ENCODE measurements at places on chromosomes 3 and 15.

GRCh38 chr15:66939451-66940023, 125.9 kb upstream of the SMAD3 start:
- DNase-seq = no peak

DNA sequence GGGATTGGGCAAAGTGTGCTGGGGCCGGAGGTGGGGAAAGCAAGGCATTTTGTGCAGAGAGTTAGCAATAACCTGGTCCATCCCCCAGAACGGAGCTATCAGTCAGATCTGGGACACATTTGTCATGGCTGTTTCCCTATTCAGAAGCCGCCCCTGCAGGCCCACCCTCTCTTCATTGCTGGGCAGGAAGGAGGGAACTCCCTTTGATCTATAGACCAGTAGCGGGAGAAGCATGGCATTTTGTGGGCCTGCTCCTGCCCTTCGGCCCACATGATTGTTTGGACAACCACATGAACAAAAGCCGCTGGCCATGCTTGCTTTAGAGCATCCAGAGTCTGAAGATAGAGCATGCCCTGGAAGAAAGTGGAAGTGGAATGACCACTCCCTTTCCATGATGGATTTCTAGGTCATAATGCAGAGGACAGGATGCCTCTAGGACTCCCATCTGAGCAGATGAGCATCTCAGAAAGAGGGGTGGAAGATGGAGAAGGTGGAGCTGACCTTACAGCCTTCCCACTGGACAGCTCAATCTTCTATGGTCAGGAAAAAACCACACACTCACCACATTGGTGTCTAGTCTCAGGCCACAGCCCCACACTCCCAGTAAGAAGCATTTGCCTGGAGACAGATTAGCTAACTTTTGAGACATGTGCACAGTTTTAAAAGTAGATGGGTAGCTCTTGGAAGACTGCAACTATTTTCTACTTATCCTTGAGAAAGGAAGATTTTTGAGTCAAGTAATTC, 11.9 kb upstream of the LRTM1 start:
- DNase-seq = no peak

GRCh38 chr15:33132722-33133345, 61.7 kb downstream of the FMN1 start:
- peak; percentile 21 for DNase-seq

GRCh38 chr3:194705761-194706160, 20.1 kb downstream of the FAM43A start:
- no peak for DNase-seq

GRCh38 chr3:90180096-90180495, 1072.7 kb downstream of the EPHA3 start:
- DNase-seq = no peak

DNA sequence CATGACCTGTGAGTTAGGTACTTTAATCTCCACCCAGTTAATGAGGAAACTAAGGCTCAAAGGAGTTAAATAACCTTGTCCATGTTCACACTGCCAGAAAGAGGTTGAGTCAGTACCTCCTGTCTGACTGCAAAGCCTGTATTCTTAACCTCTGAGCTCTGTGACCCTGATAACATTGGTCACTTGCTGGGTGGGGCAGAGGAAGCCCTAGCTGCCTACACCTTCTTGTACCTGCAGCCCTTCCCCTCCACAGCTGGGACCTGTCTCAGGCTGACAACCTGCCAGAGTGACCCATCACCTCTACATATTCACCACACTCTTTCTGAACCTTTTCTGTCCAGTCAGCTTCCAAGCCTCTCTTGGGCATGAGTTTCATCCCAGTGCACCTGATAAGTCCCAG, 106.1 kb upstream of the HES1 start:
- no peak for DNase-seq

DNA sequence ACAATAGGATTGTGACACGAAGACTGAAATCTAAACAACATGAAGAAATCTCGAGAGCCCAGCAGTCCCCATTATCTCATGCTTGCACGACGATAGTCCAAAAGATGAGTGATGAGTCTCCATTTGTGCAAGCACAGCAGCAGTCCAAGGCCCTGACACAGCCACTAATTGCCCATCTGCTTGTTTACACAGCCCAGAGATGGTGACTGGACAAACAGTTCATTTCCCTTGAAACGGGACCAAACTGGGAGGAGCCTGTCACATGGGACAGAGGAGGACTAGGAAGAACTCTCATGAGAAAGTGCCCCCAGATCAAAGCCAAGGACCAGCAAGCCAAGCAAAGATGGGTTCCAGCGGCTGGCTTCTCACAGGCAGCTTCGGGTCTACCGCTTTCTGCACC, 121.0 kb downstream of the GREM1 start:
- peak; percentile 56 for DNase-seq

DNA sequence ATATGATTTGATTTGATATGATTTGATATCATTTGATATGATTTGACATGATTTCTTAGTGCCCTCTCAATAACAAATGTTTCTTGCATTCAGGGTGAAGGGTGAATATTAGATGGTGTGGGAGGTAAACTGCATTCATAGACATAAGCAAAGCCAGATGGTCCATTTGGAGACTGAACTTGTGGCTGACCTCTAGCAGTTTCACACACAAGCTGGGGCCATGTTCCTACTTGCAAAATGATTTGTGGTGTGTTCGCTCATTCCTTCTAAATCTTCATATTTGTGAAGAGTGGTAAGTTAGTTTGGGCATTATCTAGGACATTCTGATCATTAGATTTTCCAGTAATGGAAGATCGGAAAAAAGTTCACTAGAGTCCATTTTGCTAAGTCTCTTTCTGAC, 40.5 kb upstream of the CCR4 start:
- DNase-seq = no peak

DNA sequence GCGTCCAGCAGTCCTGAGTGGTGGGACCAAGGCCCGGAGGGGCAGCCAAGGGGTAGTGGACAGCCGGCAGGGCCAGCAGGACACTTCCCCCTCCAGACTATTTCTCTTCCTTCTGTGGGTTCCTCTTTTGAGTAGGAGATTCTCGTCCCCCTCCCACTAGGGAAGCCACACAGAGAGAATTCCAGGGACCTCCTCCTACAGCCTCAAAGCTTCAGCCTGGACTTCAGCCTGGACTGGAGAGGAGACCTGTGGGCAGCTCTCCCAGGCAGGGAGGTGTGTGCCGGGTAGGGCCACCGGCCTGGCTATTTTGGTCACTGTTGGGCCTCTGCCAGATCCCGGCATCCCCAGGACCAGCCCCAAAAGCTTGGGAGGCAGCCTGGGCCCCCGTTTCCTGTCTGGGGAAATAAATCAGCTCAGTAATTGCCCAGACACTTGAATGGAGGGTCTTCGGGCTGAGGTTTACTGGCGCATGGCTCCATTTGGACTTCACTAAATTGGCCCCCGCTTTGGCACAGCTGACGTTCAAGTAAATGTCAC, 1.3 kb downstream of the SLC6A6 start:
- DNase-seq = no peak

GRCh38 chr3:72303926-72304325, 519.0 kb upstream of the PROK2 start:
- no peak for DNase-seq

GRCh38 chr3:151327571-151328198, 1.7 kb downstream of the P2RY13 start:
- DNase-seq = no peak

DNA sequence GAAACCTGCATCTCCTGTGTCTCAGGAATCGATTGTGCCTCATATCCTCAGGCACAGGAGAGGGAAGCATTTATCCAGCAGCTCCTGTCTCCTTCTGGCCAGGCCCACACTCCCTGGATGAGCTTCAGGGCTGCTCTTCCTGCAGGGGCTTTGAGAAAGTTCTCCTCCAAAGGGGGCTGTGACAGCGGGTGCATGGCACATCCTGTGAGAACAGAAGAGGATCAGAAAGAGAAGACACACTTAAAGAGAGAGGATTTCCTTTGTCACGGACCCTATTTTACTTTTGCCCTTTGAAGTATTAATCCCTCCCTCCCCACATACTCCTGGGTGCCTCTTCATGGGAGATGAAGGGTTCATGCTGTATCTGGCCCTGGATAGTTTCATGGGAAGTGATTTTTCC, 46.0 kb downstream of the MFSD1 start:
- DNase-seq = no peak

DNA sequence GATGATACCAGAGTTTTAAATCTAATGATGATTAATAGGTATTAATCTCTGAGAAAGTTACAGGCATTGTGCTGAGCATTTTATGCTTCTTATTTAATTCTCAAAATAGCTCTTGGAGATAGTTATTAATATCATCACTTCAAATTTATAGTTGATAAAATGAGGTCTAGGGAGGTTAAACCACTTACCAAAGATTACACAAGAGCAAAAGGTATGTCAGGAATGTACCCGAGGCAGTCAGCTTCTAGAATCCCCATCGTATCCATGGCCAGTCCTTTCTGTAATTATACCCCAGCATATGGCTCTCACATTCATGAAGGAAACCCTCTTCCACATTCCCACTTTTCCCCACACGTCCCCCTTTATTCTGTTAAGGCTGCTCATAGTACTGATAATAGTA, 421.3 kb downstream of the PYDC2 start:
- DNase-seq = no peak

DNA sequence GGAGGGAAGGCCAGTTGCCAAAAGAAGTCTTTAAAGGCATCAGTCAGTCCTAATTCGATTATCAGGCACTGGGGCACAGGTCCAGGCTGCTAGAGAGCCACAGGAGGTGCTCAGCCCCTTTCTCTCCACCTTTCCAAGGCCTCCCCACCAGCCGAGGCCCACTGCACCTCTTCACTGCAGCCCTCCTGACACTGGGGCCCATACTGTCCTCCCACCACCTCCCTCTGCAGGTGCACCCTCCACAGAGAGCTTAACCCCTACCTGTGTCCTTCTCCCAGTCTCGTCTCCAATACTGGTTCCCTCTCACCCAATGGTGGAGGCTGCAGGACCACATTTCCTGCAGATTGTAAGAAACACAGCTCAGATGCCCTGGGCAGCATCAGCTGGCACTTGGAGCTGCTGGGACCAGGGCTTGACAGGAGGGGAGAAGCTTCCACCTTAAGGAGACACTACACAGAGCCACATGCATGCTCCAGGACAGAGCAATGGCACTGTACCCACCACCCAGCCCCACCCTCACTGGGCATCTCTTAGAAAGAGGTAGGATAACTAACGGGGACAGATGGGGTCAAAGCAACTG, 81.6 kb upstream of the PRR20G start:
- no peak for DNase-seq

- DNase-seq = no peak
Observed at GRCh38 chr3:126734106-126734723, 30.2 kb downstream of the CHCHD6 start.

- DNase-seq = no peak
Observed at GRCh38 chr3:123961508-123961856, 453 bp upstream of the CCDC14 start.

DNA sequence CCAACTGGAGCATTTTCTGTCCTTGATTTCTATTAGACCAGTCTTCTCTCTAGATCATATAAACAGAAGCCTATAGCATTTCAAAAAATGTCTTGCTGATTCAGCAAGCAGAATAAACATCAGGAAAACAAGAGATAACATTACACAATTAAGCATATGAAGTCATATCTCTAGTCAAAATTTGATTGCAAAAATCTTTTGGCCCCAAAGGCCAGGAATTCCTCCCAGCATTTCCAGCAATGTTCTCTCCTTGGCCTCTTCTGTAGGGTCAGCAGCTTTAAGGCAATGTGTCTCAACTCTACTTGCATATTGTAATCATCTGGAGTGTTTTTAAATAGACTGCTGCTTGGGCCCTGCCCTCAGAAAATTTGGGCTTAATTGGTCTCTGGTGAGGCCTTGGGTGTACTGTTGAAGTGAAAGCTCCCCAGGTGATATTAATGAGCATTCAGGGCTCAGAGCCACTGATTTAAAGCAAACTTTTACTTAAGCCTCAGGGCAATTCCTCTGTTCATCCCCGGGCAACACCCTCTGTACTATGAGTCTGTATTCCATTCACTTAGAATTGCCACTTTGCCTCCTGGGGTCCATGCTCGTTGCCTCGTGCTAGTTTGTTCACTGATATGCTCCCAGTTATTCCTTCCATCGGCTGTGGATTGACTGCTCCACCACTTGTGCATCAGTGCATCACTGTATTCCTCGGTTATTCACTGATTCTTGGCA, 1072.6 kb downstream of the ROBO2 start:
- DNase-seq = no peak

- no peak for DNase-seq
Observed at GRCh38 chr3:122313281-122313680, 11.8 kb upstream of the CSTA start.

Measured in NCI-H1092 (cell line).